ENCODE measurements at places on chromosomes 5 and 9.

DNA sequence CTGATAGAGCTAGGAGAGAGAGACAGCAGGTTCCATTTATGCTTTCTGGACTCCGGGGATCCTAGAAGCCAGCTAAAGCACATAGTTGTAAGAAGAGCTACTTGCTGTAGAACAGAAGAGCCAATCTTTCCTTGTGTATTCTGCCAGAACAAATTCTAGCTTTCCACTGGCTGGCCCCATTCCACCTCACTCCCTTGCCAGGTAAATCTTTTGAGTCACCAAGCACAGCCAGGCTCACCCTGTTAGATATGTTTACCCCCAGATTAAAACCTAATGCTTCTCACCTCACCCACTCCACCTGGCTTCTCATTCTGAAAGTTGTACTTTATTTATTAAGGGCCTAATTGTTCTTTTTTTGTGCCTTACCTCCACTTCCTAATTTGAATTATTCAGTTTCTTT is 48.9 kb upstream of the CHD1 start:
- no peak for DNase-seq

DNA sequence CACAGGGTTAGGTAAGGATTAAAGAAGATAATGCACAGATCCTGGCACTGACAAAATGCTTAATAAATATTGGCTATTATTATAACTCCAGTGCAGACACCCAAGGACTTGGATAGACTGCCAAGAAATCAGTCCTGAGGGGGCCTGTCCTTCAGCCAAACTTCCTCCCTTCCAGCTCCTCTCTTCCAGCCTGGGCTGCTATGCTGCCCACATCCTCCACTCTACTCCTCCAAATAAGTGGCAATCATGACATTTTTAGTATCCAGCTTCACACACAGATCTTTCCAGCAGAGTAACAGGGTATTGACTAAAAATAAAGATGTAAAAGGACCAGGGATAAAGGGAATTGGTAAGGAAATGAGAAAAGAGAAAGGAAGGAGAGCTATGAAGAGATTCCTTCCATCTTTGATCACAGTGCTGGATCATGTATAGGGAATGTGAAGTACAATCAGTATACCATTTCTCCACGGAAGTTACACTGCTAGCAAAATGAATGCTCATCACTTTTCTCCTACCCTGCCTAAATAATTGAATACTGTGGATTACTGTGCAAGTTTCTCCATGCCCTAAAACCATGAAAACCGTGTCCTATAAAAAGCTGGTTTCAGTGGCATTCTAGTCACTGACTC is 136.0 kb upstream of the OSMR start:
- DNase-seq = peak; percentile 24

DNA sequence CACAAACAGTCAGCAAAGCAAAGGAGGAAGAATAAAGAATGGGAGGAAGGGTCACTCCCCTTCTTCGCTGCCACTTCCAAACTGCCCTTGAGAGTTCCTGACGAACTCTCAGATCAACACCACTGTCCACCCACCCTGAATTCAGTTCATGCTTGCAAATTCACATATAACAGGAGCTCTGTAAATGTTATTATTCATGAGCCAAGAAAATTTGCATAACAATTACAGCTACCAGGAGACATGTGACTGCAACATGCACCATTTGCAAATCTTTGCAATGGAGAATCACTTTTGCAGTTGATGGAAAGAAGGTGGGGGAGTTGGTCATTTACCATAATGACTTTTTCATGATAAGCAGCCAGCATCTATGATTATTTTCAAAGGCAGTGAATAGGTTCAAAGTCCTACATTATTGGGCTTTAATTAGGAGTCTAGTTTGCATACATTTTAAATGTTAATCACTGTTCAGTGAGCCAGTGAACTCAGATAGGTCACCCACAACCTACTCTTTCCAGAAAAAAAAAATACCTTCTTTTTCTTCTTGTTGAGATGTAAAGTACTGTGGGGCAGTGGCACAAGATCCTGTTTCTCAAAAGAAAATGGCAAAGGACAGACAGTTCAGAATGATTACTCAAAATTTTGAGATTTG is 149.7 kb downstream of the CAAP1 start:
- no peak for DNase-seq

DNA sequence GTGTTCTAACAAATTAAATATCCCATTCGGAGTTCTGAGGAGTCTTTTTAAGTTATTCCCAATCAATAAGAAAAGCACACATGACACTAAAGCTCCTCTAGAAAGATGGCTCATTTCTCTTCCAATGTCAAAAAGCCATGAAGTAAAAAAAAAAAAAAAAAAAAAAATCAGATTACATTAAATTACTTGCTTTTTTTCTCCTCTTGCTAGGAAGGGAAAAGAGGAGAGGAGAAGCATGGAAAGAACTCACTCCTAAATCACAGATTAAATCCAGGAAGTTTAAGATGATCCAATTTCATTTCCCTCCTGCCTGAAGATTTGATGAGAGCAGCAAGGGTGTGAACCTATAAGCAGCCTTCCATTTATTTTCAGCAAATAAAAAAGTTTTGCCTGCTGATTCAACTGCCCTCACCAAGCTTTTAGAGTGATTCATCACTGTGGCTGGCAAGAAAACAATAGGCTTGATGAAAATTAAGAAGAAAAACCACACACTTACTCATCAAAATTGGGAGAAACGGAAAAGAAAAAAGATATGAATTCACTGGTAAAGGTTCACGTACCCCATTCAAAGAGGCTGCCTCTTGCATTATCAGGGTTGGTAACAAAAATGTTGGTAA is 19.7 kb downstream of the MYO10 start:
- peak; percentile 98 for DNase-seq

DNA sequence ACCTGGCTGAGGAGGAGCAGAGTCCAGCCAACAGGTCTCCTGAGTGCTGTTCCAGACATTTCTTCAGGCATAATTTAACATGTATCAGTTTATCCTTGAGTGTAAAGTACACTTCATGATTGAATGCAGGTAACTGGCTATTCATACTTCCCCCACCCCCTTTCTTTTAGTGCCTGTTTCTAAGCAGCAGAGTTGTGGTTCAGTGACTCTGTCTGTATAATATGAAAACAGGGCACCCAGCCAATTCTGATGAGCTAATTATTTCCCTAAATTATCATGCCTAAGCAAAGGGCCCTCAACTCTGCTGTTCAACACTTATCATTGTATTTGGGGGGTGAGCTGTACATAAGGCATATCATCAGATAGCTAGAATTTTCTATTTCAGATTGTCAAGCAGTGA is 51.9 kb upstream of the ZSWIM6 start:
- peak; percentile 93 for DNase-seq

GRCh38 chr5:170411100-170411499 is 21.9 kb upstream of the KCNMB1 start:
- no peak for DNase-seq

Data from fibroblast of skin of right biceps (primary cell).